ENCODE measurements at places on chromosomes 7 and 10.

DNA sequence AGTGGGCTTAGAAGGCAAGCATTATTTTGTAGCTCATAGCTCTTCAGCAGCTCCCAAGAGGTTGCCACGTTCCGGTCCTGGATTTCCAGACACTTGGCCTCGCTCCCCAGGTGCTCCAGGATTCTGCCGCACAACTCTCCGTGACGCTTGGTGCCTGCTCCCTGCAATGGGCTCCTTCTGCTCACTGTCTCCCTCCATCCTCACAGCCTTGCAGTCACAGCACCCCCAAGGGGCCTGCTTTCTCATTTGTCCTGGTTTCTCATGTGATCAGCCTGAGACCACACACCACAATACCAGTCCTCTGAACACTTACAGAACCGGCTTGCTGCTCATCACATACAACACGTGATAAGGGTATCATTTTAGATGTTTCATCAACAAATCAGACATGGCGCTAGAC is 9.8 kb downstream of the IGFBP3 start:
- no peak for DNase-seq

- no peak for DNase-seq
These were observed 87.5 kb upstream of the IFRD1 start for GRCh38 chr7:112362731-112363131.

GRCh38 chr10:35328404-35329037 is 7.8 kb upstream of the CCNY start:
- DNase-seq, result no peak

DNA sequence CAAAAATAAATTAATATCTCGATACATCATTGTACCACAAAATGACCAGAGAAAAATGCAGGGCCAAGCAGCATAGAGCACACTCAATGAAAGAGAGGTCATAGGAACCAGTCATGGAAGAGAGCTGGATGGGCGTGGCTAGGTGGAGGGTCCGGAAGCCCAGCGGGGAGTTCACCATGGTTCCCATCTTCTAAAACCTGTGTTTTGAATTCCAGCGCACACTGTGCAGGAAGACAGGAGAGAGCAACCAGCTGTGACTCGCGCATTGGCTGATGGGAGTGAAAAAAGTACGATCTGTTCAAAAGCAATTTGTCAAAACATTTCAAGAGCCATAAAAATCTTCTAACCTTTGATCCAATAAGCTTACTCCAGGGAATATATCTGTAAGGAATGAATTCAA is 125.2 kb upstream of the NANOS1 start:
- no peak for DNase-seq

DNA sequence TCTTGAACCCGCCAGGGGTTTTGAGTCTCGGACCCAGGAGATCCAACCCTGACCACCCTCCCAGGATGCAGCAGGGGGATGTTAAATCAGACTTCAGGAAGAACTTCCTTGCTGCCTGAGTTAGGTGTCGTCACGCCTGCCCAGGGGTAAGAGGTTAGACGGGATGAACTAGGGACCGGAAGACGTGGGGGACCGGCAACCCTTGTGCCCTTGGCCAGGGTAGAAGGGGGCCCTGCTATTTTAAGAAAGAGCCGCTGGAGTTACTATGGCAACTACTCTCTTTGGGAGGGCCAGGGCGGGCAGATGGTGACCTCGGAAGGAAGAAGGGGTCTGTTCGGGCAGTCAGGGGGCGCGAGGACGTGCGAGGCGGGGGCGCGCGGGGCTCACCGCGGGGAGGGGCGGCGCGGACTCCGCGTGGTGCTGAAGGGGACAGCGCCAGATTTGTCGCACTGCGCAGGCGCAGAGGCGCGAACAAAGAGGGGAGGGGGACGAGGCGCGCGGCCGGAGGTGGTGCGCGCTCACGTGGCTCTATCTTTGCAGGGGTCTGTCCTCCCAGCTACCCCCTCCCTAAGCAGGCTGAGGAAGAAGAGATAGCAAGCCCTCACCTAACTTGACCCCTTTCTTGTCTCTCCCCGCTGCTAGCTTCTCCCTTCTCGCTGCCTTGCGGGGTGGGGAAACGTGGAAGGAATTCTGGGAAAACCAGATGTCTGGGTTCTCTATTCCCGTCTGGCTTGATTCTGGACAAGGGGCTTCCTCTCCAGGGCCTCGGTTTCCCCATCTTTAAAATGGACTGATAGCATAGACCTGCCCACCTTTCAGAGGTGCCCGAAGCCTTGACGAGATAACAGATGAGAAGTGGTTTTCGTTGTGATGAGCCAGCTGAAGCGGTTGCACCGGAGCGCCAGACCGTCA is 940 bp upstream of the PSD start:
- peak; percentile 53 for DNase-seq

DNA sequence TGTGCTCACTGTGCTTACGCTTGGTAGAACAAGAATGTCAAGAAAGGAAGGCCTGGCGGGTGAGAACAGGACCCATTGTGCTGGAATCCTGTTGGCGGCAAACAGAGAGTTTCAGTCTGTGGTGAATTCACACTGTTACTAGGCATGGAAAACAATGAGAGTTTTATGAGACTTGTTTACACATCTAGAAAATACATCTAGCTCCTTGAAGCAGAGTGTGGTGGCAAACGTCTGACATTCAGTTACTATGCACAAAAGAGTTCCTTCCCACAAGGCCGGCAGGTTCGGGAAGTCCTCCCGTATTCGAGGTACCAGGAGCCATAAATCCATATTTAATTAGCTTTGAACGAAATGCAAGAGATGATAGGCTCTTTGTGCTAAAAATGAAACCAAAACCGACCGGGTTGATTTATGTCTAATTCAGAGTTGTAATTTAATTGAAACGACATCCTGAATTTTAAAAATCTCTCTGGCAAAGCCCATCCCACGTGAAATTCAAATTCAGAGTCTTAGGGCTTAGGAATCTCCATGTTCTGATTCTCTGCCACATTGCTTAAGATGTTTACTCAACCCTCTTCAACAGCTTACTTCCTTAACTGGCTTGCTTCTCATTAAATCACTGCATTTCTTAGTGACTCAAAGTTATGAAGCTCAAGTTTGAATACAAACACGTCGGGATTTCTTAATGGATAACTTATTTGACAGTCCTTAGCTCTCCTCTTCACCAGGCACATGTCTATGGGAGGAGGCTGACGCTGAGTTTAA is 299.9 kb upstream of the PITRM1 start:
- DNase-seq, result no peak

- no peak for DNase-seq
These were observed 337.3 kb downstream of the MALRD1 start for GRCh38 chr10:19385846-19386450.

- DNase-seq, result no peak
These were observed 158.8 kb upstream of the LYZL2 start for GRCh38 chr10:30788307-30788706.

DNA sequence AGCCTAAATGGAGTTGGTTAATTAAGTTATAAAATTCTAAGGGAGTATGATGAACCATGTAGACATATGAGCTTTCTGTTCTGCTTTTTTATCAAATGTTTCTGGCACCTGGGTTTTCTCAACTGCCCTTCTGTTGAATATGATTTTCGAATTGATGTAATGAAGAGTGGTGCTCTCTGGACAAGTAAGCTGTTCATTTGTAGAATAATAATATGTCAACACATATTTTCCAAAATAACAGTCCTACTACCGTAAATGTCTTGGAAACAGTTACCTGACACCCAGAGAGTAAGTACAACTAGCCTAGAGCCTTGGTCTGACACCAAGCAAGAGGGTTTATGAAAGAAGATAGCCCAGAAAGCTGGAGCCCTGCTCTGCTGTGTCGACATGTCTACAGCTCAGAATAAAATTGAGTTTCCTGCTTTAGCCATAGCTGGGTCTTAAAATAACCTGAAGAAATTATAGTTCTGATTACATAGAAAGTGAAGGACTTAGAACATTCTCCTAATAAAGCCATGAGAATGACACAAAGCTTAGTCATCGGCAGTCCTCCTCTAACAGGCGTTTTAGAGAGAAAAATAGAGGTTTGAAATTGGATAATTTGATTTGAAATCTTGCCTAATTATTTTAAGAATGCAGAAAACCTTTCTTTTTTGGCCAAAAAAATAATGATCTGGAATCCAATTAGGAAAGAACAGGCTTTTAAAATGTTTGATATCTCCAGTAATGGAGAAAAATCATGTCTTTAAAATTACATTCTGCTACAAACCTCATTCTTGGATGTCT is 25.1 kb downstream of the HDAC9 start:
- no peak for DNase-seq

GRCh38 chr7:16826060-16826459 is 21.3 kb upstream of the AGR2 start:
- no peak for DNase-seq

- DNase-seq, result no peak
These were observed 1.6 kb downstream of the AHR start for GRCh38 chr7:17300012-17300411.

GRCh38 chr10:91034042-91034441 is 113.2 kb upstream of the ANKRD1 start:
- no peak for DNase-seq

GRCh38 chr10:124697443-124697836 is 46.7 kb downstream of the FAM53B start:
- no peak for DNase-seq

- DNase-seq, result no peak
These were observed 28.6 kb upstream of the PROSER2 start for GRCh38 chr10:11794566-11794965.

DNA sequence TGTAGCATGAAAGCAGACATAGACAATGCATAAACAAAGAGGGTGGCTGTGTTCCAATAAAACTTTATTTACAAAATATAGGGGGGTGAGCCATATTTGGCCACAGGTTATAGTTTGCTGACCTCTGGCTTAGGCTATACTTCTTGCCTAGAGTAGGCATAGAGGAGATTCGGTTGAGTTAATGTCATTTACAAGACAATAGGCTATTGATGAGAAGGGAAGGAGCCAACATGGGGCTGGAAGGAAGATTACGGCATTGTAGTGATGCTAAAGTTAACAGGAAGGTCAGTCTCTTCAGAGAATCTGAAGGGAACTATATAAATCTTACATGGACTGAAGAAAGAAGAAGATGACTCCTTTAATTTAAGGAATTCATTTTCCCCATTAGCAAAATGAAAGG is 463.5 kb downstream of the HTR7 start:
- no peak for DNase-seq

DNA sequence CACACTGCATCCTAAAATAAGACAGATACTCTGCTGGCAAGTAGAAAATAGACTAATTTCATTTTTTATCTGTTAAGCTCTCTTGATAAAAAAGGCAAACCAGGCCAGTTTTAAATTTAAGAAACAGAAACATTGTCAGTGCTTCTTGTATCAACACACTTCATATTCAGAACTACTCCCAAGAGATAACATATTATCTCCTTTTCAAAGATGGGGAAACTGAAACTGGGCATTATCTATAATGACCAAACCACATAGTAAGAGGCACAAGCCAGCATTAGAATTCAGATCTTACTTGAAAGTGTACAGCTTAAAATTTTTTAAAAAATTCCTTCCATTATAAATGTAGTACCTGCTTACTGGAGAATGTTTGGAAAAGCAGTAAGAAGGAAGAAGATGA is 14.7 kb downstream of the SRI start:
- no peak for DNase-seq

- DNase-seq, result no peak
These were observed 10.5 kb downstream of the TRIM24 start for GRCh38 chr7:138470391-138471157.

DNA sequence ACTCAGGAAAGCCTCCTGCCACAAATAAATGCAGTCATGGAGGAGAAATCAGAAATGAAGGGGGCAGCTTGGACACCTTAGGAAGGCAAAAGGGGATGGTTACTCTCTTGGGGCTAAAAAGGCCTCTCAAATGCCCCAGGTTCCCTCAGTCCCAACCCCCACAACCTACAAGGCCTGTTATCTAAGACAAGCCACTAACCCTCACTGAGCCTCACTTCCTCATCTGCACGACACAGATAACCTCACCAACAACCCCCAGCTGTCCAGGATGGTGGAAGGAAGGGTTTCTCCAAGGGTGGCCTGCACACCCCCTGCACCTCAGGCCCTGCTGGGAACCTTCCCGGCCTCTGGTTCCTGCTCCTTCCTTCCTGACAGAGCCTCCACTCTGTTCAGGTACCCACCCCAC is 29.2 kb downstream of the SORBS1 start:
- DNase-seq, result no peak

- DNase-seq, result no peak
These were observed 4.4 kb upstream of the MNX1 start for GRCh38 chr7:157014635-157015555.

DNA sequence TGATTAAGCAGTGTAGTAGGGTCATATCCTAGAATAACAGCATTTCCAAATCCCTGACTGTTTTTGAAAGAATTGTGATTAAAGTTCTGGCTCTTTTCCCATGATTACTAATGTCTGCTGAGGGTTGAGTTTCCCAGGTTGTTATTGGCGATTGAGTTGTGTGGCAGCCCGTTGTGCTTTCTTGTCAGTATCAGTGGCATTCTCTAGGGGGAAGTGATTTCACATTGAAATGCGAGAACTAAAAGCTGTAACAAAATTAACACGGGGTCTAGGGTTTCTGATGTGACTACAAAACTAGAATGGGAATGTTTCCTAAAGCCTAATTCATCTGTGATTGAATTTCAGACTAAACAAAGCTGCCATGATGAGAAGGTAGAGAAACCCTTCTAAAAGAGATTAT is 349.4 kb downstream of the EXOC4 start:
- DNase-seq, result no peak

- DNase-seq, result no peak
These were observed 186.7 kb upstream of the ADARB2 start for GRCh38 chr10:1923998-1924397.

- DNase-seq, result no peak
These were observed 40.2 kb downstream of the TCF7L2 start for GRCh38 chr10:112990271-112990670.

DNA sequence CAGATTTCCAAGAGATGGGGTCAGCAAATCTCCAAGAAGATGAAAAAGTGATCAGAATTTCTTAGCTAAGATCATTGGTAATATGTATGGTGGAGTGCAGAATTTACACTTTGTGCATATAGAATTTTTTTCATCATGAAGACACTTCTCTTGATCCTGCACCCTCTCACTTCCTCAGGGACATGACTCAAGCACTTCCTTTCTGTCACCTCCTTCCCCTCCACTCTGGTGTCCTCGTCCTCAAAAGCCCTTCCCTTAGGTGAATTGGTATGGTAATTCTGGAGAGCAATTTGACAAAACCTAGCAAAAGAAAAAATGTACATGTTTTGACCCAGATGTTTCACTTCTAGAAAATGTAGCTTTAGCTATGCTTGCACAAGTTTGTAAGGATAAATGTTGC is 18.1 kb downstream of the CALN1 start:
- DNase-seq, result no peak
